ENCODE measurements at places on chromosomes 16 and 17.

GRCh38 chr17:78300962-78301820 lies 58.7 kb downstream of the SOCS3 start:
- DNase-seq: no peak

DNA sequence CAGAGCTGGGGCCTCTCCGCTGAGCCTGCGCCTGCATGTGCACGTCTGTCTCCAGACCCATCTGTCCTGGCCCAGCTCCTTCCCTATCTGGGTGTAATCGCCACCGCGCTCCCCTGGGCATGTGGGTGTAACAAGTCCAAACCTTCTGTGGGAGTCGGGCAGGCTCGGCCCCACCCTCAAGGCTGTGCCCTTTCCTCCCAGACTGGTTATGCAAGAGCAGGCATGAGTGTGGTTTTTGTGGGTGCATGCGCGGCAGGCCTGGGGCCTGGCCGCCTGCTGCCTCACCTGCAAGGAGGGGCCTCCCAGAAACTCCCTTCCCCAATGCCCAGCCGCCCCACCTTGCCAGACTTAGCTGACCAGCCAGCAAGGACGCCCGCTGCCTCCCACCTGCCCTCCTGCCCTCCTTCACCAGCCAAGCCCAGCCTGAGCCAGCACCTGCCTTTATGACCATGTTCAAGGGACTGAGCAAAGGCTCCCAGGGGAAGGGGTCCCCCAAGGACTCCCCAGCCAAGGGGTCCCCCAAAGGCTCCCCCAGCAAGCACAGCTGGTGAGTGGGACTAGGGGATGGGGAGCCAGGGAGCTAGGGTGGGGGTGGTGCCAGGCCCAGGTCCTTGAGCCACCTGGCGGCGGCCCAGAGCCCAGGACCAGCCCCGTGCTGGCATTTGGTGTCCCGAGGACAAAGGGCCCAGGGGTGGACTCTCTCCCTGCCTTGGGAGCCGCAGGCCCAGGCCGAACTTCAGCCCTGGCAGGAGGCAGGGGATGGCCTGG lies at the start of gene EVPLL:
TSS of gene EVPLL (plus strand) at position 342 of the 768 bp plus-strand sequence. CDS start 3,160 bp downstream, outside the sequence.
- DNase-seq: no peak

DNA sequence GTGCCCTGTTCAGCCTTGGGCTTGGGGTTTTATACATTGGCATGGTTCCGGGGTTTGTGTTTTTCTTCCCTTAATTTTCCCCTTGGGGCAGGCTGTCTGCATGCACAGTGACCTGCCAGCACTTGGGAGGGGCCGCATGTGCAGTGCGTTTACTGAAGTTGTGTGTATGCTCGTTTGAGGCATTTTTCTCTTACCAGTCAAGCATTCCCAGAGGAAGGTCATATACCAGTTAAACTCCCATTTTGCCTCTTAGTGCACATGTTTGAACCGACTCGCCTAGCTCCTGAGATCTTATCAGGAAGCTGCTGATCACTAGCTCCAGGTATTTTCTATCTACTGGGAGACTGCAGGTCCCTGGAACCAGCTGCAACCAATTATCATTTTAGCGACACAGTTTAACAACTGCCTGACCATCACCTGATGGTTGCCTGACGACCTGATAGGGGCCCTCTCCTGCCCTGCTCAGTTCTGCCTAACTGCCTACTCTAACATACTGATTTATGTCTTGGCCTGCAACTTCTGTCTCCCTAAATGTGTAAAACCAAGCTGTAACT lies 51.4 kb downstream of the MFSD11 start:
- no peak for DNase-seq

- peak; percentile 19 for DNase-seq
These were observed 1.1 kb downstream of the CLUAP1 start for GRCh38 chr16:3501783-3502400.

GRCh38 chr16:49699841-49700175 lies 156.1 kb downstream of the ZNF423 start:
- DNase-seq: no peak

Data from activated naive CD4-positive, alpha-beta T cell treated with anti-CD3 and anti-CD28 coated beads, Interleukin-2, amount 10 ng/mL, durations not matched to agents 7 days and 5 days (primary cell).